ENCODE measurements at places on chromosomes 6 and 20.

DNA sequence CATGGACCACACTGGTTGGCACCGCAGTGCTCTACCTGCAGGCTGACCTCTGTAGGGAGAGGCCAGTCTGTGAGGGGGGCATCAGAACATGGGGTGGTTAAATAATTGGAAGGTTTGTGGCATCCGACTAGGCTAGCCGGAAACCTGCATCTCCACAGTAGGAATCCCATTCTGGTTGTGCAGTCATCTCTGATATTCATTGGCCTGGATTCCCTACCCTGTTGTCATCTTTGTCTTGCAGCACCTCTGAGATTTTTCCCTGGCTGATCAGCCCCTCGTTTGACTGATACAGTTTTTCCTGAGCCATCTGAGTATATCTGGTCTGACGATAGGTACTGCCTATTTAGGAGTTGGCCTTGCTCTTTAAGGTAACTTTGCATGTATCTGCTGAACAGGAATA lies 259.4 kb downstream of the TMEM242 start:
- no peak for DNase-seq

- no peak for DNase-seq
These were observed 74.5 kb upstream of the MARCKS start for GRCh38 chr6:113782636-113783035.

GRCh38 chr6:170005665-170006064 lies 254.2 kb downstream of the ERMARD start:
- peak; percentile 70 for DNase-seq

GRCh38 chr20:58408603-58409246 lies 19.7 kb downstream of the VAPB start:
- no peak for DNase-seq

DNA sequence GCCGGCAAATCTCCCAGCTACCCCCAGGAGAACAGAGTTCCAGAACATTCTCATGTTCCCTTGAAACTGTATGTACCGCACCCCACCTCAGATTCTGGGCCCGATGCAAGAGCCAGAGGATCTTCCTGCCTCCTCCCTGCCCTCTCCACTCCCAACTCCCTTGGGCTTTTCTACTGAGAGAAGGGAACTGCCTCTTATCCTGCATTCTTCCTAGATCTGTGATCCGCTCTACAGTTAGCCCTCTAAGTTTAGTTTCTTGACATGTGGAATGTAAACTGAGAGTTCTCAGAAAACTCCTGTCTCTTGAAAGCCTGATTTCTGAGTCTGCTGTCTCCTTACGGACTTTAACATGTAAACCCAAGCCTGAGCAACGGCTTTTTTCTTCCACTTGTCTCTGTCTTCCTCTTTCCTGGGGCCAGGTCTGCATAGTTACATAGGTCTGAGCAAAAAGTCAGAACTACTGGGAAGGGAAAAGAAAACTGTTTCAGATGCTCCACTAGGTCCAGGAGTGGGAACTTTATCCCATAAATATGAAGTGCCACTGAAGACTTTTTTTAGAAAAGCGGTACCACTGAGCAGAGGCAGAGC lies 86.5 kb upstream of the TNFAIP3 start:
- DNase-seq, result no peak

GRCh38 chr6:47428746-47429664 lies 48.6 kb upstream of the CD2AP start:
- DNase-seq, result no peak

DNA sequence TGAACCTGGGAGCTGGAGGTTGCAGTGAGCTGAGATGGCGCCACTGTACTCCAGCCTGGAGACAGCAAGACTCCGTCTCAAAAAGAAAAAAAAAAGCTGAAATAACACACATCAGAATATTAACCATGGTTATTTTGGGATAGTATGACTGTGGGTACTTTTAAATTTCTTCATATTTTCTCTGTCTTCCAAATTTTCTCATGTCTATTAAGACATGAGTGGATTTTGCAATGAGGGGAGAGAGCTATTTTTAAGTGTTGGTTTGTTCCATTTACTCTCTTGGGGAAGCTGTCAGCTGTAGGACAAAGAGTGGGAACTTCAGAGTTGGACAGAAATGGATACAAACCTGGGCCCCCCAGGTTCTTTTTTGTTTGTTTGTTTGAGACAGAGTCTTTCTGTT lies 10.3 kb downstream of the ADISSP start:
- peak; percentile 63 for DNase-seq

DNA sequence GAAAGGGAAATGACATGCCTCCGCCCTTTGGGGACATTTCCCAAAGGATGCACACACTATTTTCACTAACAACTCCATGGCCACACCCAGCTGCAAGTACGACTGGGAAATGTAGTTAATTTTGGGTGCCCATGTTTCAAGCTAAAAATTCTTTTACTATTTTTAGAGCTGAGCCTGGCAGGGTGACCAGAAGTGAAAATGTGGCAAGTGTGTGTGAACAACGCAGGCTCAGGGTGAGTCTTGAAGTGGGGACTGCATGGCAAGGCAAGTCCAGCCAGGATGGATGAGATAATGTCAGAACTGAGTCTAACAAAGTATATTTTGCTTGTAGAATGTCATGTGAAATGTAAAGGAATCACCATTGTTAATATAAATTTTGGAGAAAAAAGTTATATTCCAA lies 17.0 kb upstream of the CD109 start:
- no peak for DNase-seq

- DNase-seq, result no peak
These were observed 88.0 kb upstream of the SOX4 start for GRCh38 chr6:21505574-21505990.

GRCh38 chr6:83183082-83183828 lies 9.8 kb downstream of the PGM3 start:
- DNase-seq, result peak; percentile 21

GRCh38 chr6:170117111-170117972 lies 173.5 kb downstream of the DLL1 start:
- DNase-seq, result no peak

DNA sequence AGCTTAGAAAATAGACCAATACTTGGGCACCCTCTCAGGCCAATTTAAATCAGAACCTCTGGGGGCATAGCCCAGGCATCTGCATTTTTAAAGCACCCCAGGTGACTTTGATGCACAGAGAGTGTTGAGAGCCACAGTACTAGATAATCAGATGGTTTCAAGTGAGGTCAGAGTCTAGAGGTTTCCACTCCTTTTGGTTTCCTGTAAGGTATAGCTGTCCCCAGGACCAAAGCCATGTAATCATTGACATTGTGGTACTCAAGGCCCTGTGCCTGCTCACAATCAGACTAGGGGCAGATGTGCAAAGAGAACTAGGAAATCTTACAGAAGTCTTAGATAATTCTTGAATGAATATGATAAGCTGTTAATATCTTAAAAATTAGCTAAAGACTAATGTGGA lies 9.1 kb downstream of the FILIP1 start:
- DNase-seq, result no peak

GRCh38 chr6:93293872-93294271 lies 125.5 kb downstream of the EPHA7 start:
- DNase-seq, result no peak

- DNase-seq, result no peak
These were observed 13.5 kb downstream of the HAO1 start for GRCh38 chr20:7926767-7927166.

DNA sequence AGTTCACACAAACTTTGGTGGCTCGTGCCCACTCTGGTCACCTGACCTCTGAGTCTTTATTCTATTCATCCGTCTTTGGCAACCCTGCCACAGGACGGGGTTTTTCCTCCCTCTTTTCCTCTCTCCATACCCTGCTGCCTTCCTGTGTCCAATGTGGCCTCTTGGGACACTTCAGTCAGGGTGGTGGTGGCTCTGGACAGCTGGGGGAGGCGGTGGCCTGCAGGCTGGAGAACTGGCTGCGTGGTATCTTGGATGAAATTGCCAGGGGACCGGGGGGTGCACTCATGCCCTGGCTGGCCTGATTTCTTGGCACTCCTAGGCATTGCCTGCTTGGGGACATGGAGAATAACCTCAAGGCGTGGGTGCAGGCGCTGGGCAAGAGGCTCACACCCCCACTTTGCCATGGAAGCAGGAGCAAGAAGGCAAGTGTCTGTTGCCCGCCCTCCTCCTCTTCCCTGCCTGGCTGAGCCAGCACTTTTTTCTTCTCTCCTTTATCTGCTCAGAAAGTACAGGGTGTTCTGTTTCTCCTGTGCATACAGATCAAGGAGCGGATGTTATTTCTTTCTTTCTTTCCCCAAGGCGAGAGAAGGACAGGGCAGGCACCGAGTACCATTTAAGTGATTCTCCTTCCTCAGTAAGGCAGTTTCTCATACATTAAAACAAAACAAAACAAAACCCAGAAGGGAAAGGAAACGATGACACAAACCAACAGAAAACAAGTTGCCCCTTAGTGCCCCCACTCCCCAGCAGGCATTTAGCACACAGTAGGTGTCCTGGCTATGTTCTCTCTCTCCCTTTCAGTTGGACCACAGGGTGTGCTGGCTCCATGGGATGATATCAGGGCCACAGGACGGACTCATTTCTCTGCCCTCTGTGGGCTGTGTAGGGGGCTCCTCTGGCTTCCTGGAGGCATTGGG lies 155.5 kb upstream of the RNF24 start:
- no peak for DNase-seq

GRCh38 chr20:19457611-19458010 lies 245.2 kb downstream of the SLC24A3 start:
- DNase-seq, result no peak

GRCh38 chr6:107703606-107704005 lies 120.5 kb downstream of the SCML4 start:
- no peak for DNase-seq

GRCh38 chr6:43081043-43081442 lies 4.9 kb downstream of the PTK7 start:
- no peak for DNase-seq

DNA sequence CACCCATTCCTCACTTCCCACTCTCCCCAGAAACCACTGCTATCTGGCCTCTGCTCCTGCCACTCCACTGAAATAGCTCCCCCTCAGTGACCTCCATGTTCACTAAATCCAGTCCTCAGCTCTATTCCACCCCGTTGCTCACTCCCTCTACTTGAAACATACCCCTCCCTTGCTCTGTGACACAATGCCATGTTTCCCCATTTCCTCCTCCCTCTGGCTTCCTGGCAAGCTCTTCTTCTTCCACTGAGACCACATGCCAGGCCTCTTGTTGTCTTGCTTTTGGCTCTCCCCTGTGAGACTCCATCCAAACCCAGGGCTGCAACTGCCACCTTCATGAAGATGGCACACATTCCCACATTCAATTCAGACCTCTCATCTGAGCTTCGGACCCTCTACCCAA lies 13.9 kb downstream of the TMEM151B start:
- no peak for DNase-seq

DNA sequence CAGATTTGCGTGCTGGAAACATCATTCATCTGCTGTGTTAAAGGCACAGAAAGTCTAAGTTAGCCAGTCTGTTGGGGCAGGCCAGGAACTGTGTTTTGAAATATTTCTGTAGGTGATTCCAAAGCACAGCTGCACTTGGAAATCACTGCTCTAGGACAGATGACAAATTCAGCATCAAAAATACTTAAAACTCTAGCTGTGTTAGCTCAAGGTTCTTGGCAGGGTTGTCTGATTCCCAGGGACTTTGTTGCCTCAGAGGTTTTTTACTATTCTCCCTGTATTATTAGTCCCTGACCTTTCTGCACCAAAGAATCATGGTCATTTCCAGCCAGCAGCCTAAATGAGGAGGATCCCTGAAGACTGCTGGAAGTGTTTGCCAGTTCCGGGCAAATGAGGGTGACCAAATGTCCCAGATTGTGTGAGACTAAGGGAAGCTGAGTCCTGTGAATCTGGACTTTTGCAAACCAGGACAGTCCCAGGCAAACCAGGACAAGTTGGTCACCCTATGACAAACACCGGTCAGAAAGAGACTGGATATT lies 84.3 kb upstream of the TMEM30A start:
- no peak for DNase-seq

- DNase-seq, result no peak
These were observed 28.6 kb upstream of the CCN2 start for GRCh38 chr6:131979515-131980337.

DNA sequence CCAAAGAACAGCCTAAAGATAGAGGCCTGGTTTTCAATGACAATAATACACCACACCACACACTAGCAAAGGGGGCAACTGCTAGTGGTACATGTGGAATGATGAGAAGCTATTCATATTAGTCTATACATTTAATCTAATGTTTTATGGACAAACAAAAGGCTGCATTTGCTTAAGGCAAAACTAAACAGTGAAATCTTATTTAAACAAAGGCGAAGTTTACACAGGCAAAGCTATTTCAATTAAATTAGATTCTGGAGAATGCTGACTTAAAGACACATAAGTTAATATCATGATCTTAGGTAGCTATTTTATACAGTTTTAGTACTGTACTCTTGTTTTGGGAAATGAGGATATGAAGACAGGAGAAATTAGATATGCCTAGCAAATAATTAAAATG lies 53.9 kb upstream of the SIM1 start:
- no peak for DNase-seq

GRCh38 chr6:67790569-67790968 lies 844.5 kb upstream of the ADGRB3 start:
- no peak for DNase-seq

DNA sequence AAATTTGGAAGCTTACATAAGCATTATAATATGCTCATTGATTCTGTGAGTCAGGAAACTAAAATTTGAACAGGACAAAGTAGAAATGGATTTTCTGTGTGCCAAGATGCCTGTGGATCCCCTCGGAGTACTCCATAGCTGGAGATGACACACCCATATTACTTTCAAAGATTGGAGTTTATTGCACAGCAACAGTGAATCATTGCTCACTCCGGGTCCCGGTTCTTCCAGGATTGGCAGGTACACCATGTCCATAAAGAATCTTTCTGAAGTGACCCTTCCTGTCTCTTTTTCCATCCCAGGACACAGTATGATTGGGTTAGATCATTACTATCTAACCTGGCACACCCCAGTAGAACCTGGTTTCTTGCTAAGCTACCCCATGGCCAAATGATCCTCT lies 2.7 kb upstream of the BTN2A2 start:
- DNase-seq, result no peak

- no peak for DNase-seq
These were observed 12.0 kb upstream of the THBS2 start for GRCh38 chr6:169265486-169266131.
